Myocyte (in vitro differentiated cells): ENCODE measurements at places on chromosomes 5 and 9. TPM values are rescaled to one million over a fixed set of nuclear protein-coding genes. Genes with fewer than 3 reads are reported as not detected.

NUTM2G gene
- not detected in 2 replicates for total RNA-seq

LIX1 gene
- total RNA-seq, result not detected in 2 replicates

HTR4 gene
- total RNA-seq, result not detected in 2 replicates

TMC1 gene
- 0.40 TPM in 1 of 2 replicates, not detected in the other for total RNA-seq

RAI14 gene
- 17.0 and 19.0 TPM in 2 replicates for total RNA-seq

CTXN3 gene
- not detected in 2 replicates for total RNA-seq

DNA sequence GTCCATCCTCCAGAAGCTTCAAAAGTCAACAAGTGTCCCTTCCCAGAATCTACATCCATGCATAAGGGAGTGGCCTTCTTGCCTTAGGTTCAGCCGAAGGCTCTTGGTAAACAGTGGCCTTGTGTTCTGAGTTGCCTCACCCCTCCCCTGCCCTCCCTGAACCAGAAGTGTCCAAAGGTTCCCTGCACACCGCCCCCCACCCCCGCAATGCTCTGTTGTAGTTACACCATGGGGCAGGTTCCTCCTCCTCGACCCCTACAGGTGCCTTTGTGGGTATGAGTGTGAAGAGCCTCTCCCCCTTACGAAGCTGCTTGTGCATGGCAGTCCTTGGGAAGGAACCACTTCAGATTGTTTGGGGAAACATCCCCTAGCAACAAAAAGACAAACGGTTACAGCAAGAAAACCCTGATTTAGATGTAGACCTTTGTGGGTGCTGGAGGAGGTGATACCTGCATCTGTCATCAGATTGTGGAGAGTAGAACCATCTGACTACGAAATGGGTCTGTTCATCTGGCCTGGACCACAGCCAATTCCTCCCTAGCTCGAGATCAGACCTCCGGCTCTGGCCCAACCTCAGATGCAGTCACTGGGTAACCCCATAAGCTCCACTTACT is 7.1 kb downstream of the SPACA9 start:
- no peak for DNase-seq

DNA sequence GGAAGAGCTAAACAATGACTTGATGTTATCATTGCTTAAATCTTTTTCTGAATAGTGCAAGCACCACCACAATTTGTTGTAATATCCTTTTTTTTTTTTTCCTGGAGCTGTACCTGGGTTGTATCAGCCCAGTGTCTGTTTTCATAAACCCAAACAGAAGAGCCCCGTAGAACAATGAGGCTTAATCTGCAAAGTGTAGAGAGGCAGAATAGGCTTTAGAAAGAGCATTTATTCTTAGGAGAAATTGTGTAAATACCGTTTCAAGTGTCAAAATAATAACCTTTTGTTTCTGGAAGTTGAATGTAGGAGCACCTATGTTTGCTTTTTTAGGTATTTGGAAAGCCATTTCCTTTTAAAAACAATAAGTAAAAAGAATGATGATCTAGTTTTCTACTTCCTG is 26.4 kb downstream of the RGS7BP start:
- no peak for DNase-seq

GRCh38 chr5:400282-401145 is 42.5 kb upstream of the EXOC3 start:
- DNase-seq, result peak; percentile 67

DNA sequence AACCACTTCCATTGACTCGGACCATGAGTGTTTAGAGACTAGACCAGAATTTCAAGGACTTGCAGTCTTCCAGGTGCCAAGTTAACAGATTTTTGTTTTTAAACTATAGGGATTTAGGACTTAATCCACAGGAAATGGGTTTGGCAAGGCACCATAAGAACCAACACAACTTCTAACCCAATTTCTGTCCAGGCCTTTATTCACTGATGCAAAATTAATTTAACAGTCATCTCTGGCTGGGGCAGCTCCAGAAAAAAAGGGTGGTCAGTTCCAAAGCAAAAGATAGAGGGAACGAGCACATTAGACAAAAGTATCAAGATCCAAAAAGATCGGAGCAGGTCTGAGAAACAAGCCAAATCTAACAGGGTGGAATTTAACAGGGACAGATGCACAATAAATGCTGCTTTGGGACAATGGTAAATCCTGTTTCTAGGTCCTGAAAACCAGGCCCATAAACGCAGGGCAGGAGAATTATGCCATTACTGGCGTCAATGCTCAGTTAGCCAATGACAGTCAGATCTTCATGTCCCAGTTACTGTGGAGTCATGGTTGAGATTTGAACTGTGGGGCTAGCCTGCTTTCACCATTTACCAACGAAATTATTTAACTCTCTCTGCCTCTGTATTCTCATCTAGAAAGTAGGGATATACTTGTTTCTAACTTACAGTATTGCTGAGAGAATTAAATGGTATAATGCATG is 590.8 kb upstream of the BRINP1 start:
- DNase-seq, result no peak

DNA sequence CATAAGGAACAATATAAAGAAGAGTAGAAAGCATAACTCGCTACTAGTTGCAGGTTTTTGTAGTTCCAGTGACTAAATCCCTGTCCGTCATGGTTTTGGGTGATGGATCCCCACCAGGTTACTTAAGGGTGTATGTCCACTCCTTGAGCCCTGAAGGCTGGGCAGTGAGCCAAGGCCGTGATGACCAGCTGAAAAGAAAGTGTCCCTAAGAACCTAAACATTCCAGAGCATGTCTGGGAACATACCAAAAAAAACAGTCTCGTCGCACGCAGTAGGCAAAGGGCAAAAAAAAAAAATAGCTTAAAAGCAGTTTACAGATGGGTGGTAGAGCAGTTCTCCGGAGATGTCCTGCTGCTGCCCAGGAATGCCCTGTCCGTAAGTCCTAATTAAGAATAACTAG is 21.4 kb upstream of the SNAPC3 start:
- no peak for DNase-seq

- DNase-seq, result no peak
Measured at GRCh38 chr5:102077920-102078319, 218.2 kb downstream of the SLCO4C1 start.

- no peak for DNase-seq
Measured at GRCh38 chr9:91935066-91935749, 14.8 kb downstream of the ROR2 start.

DNA sequence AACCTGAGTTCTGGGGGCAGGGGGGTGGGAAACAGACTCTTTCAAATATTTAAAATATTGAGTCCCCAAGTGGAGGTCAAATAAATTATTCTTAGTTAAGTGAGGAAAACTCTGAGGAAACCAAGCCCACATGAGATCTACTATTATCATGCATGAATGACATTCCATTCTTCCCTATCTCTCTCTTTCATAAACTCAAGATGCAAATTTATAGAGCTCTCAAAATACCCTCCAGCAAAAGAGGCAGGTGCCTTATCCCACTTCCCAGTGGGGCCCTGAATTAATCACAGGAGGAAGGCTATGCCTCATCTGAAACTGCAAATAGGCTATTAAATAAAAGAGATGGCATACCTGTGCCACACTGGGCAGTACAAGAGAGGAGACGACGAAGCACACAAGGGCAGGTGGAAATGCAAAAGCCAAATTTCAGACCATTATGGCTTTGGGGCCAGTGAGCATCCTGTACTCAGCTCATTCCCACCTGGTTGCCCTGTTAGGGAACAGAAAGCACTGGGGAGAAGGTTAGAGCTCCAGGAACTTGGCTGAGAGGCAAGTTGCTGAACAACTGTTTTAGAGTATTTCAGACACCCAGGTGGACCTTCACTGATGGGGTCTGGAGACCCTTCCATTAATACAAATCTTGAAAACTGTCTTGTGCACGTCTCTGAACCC is 102.2 kb upstream of the EQTN start:
- no peak for DNase-seq

DNA sequence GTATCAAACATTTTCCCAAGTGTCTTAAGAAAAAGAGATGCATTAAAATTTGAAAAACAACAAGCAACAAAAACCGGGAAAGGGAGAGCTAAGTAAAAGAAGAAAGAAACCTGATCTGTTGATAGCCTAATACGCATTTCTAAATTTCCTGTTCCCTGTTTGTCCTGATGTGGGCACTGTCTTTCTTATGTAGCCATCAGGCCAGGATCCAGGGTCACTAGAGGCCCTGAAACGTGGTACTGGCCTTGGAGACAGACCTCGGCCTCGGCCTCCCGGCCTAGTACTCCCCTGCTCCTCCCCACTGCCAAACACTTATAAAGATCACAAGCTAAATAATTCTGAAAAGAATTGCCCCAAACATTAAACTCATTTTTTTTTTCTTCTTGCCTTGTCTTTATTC is 547.2 kb downstream of the IRX1 start:
- no peak for DNase-seq

DNA sequence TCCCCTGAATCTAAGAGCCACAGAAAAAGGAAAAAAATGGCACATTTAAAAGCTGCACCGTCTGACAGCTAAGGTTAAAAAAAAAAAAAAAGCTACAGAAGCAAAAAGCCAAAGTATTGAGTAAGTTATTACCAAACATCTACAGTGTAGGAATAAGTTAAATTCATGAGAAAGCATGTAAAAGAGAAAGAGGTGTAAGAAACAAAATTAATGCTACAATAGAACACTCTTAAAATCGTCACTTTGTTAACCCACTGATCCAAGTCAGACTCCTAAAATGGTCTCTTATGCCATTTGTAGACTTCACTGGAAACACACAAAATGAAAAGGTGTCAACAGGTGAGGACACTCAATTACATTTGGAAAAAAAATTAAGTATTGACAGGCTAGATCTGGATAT is 120.2 kb downstream of the SSBP2 start:
- DNase-seq, result no peak
